Stimulated activated CD8-positive, alpha-beta memory T cell treated with anti-CD3 and anti-CD28 coated beads, Interleukin-4, amount 100 ng/mL, for 1 hour (primary cell): ENCODE measurements at places on chromosomes 7 and 10.

- no peak for DNase-seq
Measured at GRCh38 chr7:31825576-31825975, 138.6 kb downstream of the PPP1R17 start.

- no peak for DNase-seq
Measured at GRCh38 chr10:63331586-63331985, 134.2 kb downstream of the JMJD1C start.

GRCh38 chr10:76270464-76270863 is 839.0 kb downstream of the LRMDA start:
- DNase-seq, result no peak

- DNase-seq, result no peak
Measured at GRCh38 chr7:111068618-111069017, 22.3 kb upstream of the LRRN3 start.

- DNase-seq, result no peak
Measured at GRCh38 chr7:55132890-55133551, 114.2 kb downstream of the EGFR start.

- no peak for DNase-seq
Measured at GRCh38 chr10:37552881-37553280, 304.5 kb downstream of the ZNF248 start.

- DNase-seq, result no peak
Measured at GRCh38 chr10:34405611-34406462, 409.3 kb downstream of the PARD3 start.

DNA sequence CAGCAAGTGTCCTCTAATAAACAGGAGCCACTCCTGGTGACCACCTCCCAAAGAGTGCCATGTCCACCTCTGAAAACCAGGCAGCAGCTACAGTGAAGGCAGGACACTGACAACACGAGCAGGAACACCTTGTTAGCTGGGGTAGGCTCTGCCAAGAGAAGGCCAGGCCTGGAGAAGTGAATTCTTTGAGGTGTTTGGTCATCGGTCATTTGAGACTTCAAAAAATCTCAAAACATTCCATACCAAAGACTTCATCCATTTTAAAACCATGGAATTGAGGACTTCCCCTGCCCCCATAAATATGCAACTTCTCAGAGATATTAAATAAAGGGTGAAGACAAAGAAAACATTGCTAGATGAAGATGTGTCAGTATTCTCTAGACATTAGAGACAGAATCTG is 28.4 kb upstream of the OPALIN start:
- no peak for DNase-seq

DNA sequence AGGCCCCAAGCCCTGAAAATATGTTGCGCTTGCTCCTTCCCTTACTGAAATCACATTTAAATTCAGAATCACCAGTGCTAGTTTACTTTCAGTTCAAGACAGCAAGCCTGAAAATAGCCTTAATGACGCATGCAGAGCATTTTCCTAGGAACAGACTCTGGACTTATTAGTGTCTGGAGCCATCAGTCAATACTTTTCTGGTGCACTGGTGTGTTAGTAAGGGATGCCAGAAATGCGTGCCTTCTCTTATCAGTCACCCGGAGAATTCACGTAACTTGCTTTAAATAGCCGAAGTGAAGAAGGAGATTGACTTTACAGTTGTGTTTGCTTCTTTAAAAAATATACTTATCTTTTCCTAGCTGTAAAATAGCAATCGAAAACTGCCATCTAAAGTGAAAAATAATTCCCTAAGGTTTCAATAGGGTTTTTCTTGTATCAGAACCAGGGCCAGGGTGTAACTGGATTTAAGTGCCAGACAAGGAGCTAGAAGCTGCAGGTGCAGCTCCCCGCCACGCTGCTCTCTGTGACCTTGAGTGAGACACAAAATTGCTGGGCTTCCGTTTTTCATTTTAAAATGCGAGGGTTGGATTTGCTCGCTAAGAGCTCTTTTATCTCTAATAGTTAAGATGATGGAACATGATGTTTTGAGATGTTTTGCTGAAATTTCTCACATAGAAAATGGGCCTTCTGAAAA is 177.8 kb downstream of the NSUN6 start:
- DNase-seq, result no peak

GRCh38 chr10:130510755-130511154 is 374.6 kb downstream of the GLRX3 start:
- DNase-seq, result no peak

- no peak for DNase-seq
Measured at GRCh38 chr7:50856806-50857205, 74.1 kb upstream of the GRB10 start.

DNA sequence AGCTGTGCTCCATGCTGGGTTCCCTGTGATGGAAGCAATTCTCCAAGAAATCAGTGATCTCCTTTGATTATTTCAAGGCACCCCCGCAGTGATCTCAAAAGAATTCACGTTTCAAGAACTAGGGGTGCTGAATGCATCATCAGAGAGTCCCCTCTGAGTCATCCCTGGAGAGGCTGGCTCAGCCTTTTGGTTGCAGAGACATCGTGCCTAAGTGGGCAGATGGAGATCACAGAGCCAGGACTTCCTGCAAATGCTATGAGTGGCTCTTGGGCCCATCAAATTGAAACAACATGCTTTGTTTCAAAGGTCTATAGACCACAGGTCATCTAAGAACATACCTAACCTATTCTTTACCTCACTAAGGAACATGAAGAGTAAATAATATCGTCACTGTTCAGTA is 41.5 kb upstream of the PLEKHA1 start:
- no peak for DNase-seq

GRCh38 chr7:28409716-28410627 is 2.3 kb upstream of the CREB5 start:
- DNase-seq, result no peak

- DNase-seq, result no peak
Measured at GRCh38 chr10:71217266-71218045, 5.1 kb downstream of the UNC5B start.

GRCh38 chr7:7908622-7909145 is 59.9 kb upstream of the GLCCI1 start:
- no peak for DNase-seq
